Left lobe of liver (tissue), 2 donors: ENCODE measurements at places on chromosomes 6 and 20. TPM values are rescaled to one million over a fixed set of nuclear protein-coding genes. Genes with fewer than 3 reads are reported as not detected.

DNA sequence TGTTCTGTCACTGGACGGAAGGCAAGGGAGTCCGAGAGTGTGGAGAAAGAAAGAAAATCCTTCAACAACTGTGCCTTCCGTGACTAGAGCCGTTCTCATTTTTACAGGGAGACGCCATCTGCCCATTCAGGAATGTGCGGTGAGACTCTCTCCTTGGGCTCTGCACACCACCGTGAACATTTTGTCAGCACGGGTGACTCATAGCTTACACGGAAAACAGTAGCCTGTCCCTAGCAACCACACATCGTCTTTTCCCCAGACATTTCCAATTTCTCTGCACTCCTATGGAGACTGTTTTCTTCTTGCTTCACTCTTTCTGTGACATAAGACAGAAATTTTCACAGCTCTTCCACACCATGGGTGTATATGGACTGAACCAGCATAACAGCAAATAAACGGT is 55.1 kb downstream of the TBXT start:
- DNase-seq = no peak

DNA sequence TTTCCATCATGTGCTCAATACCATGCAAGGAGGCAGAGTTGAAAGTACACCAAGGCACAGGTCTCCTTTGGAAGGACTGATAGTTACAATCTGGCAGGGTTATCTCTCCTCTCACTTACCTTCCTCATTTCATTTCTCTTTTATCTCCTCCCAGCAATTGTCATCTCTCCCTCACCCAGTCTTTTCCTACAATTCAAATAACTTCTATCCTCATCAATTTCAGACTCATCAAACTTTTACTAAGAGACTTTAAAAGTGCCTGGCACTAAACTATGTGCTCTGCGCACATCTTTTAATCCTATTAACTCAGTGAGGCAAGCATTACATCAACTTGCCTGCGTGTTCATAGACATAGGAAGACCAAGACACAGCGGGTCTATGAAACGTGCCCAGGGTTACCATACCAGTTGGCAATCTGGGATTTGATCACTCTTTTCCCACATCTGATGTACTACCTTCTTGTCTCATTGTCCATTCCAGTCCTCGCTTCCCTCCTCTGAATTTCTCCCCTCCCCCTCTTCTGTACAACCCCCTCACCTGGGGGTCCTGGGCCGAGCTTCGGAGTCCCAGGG is 1.2 kb downstream of the VARS1 start:
- DNase-seq = no peak

GRCh38 chr6:67361264-67361663 is 1273.8 kb upstream of the ADGRB3 start:
- no peak for DNase-seq

RFX6 gene
- total RNA-seq = not detected

DLK2 gene
- total RNA-seq = not detected
